AG09319 (cell line): ENCODE measurements at places on chromosomes 12 and 14.
A peak's percentile ranks its signal among the peaks of the same experiment; 100 is the strongest.

GRCh38 chr14:93964820-93965286, 11.5 kb downstream of the ASB2 start:
- no peak for DNase-seq

GRCh38 chr12:108511633-108512540, 3.2 kb upstream of the FICD start:
- no peak for DNase-seq

GRCh38 chr12:95838125-95838524, 20.6 kb upstream of the SNRPF start:
- peak; percentile 63 for DNase-seq

GRCh38 chr12:68451261-68452077, 119.3 kb upstream of the MDM1 start:
- DNase-seq: peak; percentile 67

GRCh38 chr12:27624586-27624985, 71.7 kb upstream of the REP15 start:
- no peak for DNase-seq

DNA sequence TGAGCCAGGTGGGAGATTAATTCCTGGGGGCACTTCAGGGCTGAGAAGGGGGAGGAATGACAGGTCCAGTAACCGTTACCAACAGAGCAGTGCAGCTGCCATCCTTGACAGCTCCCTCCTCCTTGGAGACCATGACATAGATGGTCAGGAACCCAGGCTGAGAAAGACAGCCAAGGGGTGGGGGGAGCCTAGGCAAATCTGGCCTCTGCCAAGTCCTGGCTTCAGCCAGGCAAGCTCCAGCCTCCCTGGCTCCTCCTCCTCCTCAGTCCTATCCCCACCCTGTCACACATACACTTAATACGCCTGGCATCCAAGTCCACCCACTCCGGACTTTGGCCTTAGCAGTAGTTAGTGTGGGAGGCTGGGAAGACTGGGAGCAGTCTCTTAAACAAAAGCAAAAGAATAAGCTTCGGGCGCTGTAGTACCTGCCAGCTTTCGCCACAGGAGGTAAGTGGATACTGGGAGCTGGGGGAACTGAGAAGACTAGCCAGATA, at the start of gene RDH5:
Gene RDH5 (plus strand): TSS at position 323 of the 494 bp plus-strand sequence. CDS start 792 bp downstream, outside the sequence.
- DNase-seq: peak; percentile 83

GRCh38 chr12:7374423-7375144, 69.4 kb downstream of the CD163L1 start:
- no peak for DNase-seq

DNA sequence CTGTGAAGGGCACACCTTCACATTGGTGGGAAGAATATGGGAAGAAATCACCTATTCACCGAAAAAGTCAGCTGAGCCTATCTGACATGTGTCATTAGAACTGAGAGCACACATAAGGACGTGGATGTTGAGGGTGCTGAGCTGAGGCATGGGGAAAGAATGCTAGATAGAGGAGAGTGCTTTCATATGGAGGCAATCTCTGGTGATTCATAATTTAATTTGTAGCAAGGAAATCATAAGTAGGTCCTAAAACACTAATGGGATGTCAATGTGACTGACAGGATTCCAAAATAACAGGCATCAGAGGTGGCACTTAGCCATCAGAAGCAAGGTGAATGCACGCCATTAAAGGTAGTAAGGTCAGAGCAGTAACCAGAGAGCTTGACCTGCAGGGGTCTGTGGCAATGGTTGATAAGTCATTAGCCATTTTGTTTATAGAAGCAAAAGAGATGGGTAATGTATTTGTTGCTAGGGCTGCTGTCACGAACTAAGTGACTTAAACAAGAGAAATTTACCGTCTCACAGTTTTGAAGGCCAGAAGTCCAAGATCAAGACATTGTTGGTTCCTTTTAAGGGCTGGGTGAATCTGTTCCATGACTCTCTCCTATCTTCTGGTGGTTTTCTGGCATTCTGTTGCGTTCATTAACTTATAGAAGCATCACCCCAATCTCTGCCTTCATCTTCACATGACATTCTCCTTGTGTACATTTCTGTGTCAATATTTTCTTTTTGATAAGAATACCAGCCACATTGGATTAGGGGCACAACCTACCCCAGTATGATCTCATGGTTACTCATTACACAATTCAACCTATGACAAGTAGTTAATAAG, 69.3 kb downstream of the ANKS1B start:
- DNase-seq: no peak

GRCh38 chr12:53966085-53966384, 6.9 kb upstream of the HOXC11 start:
- DNase-seq: no peak

- no peak for DNase-seq
Measured at GRCh38 chr12:57051011-57051410, 1.1 kb upstream of the MYO1A start.

DNA sequence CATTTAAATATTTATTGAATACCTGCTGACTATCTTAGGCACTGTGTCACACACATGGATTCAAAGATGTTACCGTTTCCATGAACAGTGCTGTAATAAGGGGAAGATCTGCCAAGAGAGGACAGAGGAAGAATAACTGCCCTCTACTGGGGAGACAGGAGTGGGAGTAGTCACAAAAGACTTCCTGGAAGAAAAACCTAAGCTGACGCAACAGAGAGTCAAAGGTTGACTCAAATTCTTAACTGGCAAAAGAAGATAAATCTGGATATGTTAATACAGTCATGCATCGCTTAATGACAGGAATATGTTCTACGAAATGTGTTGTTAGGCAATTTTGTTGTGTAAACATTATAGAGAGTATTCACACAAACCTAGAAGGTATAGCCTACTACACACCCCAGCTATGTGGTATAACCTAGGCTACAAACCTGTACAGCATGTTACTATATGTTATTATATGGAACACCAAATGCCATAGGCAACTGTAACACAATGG, 51.5 kb downstream of the DCAF5 start:
- DNase-seq: peak; percentile 92

DNA sequence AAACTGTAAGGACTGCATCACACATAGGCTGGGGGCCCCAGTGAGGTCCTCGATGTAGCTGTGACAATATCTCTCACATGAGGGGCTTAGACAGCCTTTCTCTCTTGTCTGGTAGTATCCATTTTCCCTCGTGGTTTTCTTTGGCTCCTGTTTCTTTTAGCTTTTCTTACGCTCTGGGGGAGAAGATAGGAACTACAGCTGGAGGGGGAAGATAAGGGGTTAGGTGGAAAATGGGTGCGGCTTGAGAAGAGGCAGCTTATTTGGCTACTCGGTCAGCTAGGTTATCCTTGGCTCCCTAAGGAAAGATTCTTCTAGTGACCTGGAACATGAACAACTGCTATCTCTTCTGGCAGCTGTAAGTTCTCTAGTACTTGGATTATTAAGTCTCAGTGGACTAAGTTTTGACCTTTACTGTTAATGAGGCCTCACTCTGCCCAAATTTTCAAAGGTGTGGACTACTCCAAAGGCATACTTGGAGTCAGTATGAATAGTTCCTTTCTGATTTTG, 28.7 kb upstream of the CPNE8 start:
- no peak for DNase-seq

DNA sequence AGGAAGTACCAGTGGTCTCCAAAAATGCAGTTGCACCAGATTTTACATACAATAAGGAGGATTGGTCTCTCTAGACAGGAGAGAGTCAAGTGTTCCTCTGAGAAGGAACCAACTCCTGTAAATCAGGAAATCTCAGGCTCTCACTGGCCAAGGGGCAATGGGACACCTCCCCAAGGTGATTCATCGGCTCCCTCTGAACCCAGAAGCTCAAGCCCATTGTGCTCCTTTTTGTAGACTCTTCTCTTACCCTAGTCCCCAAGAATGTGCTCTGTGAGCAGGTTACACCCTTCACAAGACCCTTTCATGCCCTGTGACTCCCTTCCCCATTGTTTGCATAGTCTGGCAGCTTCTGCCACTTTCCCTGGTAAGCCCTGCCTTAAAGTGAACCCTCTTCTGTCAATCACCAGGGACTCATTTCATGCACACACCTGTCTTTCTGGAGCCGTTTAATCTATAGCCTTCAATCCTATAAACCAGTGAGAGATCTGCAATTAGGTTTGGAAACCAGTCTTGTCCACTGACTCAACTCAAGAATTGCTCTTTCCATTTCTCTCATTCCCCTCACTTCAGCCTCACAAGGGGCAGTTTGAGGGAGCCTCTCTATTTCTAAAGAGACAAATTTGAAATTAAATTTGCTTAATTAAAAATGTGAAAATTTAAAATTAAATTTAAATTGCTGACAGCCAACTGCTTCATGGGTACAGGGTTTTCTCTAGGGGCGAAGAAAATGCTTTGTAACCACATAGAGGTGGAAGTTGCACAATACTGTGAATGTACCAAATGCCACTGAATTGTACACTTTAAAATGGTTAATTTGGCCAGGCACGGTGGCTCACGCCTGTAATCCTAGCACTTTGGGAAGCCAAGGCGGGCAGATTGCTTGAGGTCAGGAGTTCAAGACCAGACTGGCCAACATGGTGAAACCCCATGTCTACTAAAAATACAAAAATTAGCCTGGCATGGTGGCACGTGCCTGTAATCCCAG, 38.3 kb upstream of the LTA4H start:
- DNase-seq: no peak

- no peak for DNase-seq
Measured at GRCh38 chr12:131445795-131446194, 265.1 kb upstream of the SFSWAP start.

DNA sequence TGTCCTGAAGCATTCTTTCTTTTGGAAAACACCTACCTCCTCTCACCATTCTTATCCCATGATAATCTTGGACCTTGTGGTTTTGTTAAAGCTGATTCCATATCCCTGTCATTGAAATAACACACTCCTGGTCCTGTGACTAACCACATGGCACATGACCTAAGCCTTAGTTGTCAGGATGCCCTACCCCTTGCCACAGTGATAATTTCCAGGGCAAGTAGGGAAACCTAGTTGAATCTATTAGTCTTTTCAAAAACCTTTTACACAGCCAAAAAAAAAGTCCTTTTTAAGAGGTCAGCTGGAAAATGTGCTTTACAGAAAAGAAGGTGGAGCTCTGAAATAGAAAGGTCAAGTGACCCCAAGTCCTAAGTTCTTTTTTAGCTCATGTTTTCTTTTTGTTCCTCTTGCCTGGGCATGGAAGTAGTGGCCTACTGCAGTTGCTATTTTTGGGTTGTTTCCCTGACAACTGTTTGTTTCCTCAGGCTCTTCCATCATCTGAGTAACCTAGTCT, 608.4 kb downstream of the LRFN5 start:
- peak; percentile 15 for DNase-seq

GRCh38 chr12:44889162-44889561, 13.0 kb upstream of the NELL2 start:
- no peak for DNase-seq

DNA sequence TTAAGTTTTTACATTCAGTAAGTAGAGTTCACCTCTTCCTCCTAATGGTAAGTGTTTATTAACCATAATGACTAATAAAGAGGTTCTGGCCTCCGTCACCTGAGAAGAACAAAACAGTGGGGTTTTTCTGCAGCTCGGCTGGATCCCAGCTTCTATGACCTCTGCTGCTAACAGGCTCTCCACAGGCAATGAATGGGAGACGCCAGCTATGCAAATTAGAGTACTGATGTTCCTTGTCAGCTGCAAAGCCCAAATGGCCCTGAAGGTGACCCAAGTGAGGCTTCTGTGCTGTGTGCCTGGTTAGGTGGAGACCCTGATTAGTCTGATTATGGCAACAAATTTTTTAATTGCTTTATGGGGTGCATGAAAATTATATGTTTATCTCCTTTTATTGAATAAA, 218.1 kb downstream of the APAF1 start:
- no peak for DNase-seq

DNA sequence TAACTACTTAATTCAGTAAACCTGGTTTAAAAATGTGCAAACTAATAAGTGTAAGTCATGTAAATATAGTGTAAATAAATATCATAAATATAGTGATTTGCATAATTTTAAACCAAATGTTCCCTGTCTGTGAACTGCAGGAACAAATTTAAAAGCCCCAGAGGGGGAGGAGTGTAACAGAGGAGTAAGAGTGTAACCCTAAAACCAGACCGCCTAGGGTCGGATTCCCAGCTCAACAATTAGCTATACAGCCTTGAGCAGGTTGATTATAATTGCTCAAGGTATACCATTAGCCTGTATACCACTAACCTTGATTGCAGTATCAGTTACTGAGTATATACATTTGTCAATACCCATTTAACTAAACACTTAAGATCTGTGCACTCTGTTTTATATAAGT, 218.4 kb downstream of the ADAMTS20 start:
- DNase-seq: no peak

DNA sequence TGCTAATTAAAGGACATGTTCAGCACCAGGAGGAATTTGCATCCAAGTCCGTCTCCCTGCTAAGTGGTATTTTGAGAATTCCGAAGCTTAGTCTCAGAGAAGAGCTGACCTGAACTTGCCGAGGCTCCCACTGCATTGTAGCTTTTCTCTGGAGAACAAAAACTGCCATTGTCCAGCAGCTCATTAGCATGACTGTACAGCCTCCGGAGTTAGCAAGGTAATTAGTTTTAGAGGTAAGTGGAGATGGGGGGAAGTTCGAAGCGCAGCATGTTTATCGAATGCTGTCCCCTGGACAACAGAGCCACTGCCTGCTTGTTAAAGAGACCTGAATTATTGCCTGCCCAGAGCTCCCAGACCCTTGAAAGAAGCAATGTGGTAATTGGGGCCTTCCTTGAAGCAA, 160.3 kb upstream of the PELI2 start:
- DNase-seq: no peak

- DNase-seq: no peak
Measured at GRCh38 chr14:94132285-94132887, 3.0 kb upstream of the IFI27L2 start.

- DNase-seq: no peak
Measured at GRCh38 chr12:95733141-95733825, 57.3 kb downstream of the NTN4 start.

- no peak for DNase-seq
Measured at GRCh38 chr12:14678547-14679150, 17.8 kb downstream of the GUCY2C start.

GRCh38 chr12:89789862-89790261, 81.2 kb upstream of the ATP2B1 start:
- DNase-seq: no peak

GRCh38 chr12:108939594-108939993, 59.7 kb downstream of the DAO start:
- DNase-seq: no peak

DNA sequence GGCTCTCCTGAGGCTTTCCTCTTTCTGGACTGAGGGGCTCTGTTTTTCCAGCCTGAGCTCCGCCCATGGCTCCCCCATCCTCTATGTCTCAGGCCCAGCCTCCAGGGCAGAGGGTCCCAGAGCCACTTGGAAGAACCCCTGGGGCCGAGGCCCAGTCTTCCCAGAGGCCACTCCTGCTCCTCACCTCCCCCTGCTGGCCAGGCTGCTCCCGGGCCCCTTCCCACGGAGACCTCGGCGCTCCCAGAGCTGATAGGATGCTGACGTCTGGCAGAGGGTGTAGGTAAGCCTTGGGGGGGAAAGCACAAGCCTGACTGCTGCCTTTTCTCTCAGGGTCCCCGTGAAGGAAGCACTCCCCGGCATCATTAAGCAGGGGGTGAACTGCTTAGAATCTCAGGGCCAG, 51.4 kb downstream of the ERH start:
- DNase-seq: no peak

DNA sequence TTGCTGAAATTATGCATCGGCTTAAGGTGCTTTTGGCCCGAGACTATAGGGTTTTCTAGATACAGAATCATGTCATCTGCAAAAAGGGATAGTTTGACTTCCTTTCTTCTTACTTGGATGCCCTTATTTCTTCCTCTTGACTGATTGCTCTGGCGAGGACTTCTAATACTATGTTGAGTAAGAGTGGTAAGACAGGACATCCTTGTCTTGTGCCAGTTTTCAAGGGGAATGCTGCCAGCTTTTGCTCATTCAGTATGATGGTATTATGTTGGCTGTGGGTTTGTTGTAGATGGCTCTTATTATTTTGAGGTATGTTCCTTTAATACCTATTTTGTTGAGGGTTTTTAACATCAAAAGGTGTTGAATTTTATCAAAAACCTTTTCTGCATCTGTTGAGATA, 8.3 kb downstream of the BMAL2 start:
- DNase-seq: no peak
